ENCODE measurements at places on chromosomes 1 and 21. TPM values are rescaled to one million over a fixed set of nuclear protein-coding genes. Genes with fewer than 3 reads are reported as not detected.

- H3K27ac ChIP-seq = no peak overlapping the region
- no peaks in the 10 kb centered on the region for H3K36me3 ChIP-seq
These were observed 7.7 kb upstream of the MPZL1 start for GRCh38 chr1:167714098-167714438.

DNA sequence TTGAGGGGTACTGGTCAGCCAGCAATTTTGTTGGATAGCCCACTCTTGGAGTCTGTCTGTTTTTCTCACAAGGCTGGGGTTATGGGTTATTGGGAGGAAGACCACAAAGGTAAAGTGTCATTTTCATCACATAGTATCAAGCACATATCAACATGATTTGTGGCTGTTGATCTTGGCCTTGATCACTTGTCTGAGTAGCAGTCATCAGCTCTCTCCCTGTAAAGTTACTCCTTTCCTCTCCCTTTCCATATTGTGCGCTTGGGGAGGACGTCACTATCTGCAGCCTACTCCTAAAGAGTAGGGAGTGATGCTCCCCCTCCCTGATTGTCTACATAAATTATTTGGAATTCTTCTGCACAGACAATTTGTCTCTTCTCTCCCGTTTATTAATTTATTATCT lies 1.8 kb upstream of the ZNF362 start:
- DNase-seq = no peak
- no peak overlapping the region for H3K27ac ChIP-seq
- peaks cover 8% of the 10 kb centered on the region for H3K4me1 ChIP-seq

GRCh38 chr1:58576727-58577653 lies at the start of gene TACSTD2:
Gene TACSTD2, minus strand, starts transcription at chr1:58577252. Its CDS starts 96 bp downstream, at chr1:58577156.
- peaks cover 20% of the 10 kb centered on the region for H3K27me3 ChIP-seq
- peak within 1 kb of the TSS; percentile 11 for H3K4me3 ChIP-seq
- H3K36me3 ChIP-seq = peaks cover 6% of the 10 kb centered on the region
- no peak within 1 kb of the TSS for H3K27ac ChIP-seq
- no peaks in the 10 kb centered on the region for H3K4me1 ChIP-seq

GRCh38 chr1:202648605-202649226 lies 61.5 kb downstream of the SYT2 start:
- no peak overlapping the region for H3K27ac ChIP-seq
- peaks cover 10% of the 10 kb centered on the region for H3K4me1 ChIP-seq
- no peaks in the 10 kb centered on the region for H3K36me3 ChIP-seq
- H3K4me3 ChIP-seq = no peak overlapping the region

DNA sequence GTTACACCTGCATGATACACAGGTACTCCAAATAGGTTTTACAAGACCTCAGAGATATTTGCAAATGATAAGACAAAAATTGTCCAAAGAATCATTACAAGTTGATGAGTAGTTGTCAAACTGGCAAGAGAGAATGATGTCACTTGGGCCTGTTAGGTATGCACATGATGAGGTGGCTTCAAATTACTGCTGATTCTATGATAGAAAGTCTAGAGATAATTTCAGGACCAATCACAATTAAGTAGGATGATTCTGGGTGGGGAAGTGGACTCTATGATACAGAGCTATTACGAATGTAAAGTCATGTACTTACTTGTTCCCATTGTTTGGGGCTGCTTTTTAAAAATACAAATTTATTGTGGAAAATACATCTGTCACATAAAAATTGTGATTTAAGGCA lies 5.2 kb upstream of the SPRR1B start:
- H3K4me3 ChIP-seq = no peak overlapping the region

GRCh38 chr1:98002288-98002687 lies 81.5 kb upstream of the DPYD start:
- no peaks in the 10 kb centered on the region for H3K36me3 ChIP-seq
- DNase-seq = no peak
- peak overlapping the region; percentile 23 for H3K4me3 ChIP-seq
- no peaks in the 10 kb centered on the region for H3K27me3 ChIP-seq
- H3K4me1 ChIP-seq = peaks cover 2% of the 10 kb centered on the region

GRCh38 chr1:116170721-116171589 lies 59.8 kb downstream of the MAB21L3 start:
- H3K4me3 ChIP-seq = no peak overlapping the region
- no peaks in the 10 kb centered on the region for H3K36me3 ChIP-seq
- H3K27ac ChIP-seq = no peak overlapping the region

- H3K27ac ChIP-seq = no peak overlapping the region
- H3K27me3 ChIP-seq = no peaks in the 10 kb centered on the region
- no peaks in the 10 kb centered on the region for H3K36me3 ChIP-seq
- no peaks in the 10 kb centered on the region for H3K4me1 ChIP-seq
- DNase-seq = no peak
- no peak overlapping the region for H3K4me3 ChIP-seq
These were observed 189.9 kb downstream of the ZC3H11B start for GRCh38 chr1:219422811-219423598.

DNA sequence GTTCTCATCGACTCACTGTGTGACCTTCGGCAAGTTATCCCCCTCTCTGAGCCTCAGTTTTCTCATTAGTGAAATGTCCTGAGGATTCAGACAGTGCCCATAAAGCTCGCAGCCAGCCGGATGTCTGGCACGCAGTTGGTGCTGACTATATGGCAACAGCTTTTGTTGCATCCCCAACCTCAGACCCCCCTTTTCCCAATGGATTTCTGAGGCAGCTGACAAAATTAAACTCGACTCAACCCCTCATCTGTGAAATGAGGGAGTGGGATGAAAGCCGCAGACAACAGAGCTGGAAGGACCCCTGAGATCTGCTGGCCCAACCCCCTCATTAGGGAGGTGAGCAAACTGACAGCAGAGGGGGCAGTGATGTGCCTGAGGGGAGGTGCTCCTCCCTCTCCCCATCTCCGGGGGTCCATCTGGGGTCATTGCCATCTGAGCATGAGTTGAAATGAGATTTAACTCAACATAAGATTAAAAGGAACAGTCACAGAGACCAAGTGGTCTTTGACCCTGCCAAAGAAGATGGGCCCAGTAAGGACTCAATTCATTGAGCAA lies 40.4 kb downstream of the NKAIN1 start:
- no peaks in the 10 kb centered on the region for H3K36me3 ChIP-seq
- no peak for DNase-seq
- no peaks in the 10 kb centered on the region for H3K4me1 ChIP-seq
- H3K27me3 ChIP-seq = no peaks in the 10 kb centered on the region

DNA sequence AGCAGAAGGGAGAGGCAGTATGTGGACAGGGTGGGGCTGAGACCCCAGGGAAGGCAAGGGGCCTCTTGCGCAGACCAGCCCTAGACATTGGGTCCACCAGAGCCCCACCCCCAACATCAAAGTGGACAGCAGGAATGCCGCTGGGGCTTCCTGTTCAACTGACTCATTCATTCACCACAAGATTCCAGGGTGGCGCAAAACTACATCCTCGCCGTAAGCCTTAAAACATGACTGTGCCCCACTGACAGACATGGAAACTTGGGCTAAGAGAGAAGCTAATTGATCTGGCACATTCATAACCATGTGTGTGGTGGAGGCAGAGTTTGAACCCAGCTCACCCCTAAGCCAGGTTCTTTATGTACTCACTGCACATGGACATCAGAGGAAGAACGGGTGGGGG lies 14.0 kb downstream of the COL16A1 start:
- no peaks in the 10 kb centered on the region for H3K36me3 ChIP-seq
- peaks cover 4% of the 10 kb centered on the region for H3K4me1 ChIP-seq
- no peak overlapping the region for H3K4me3 ChIP-seq

- H3K4me3 ChIP-seq = no peak overlapping the region
- no peak overlapping the region for H3K27ac ChIP-seq
- H3K4me1 ChIP-seq = no peaks in the 10 kb centered on the region
- DNase-seq = no peak
These were observed 172.8 kb downstream of the ZNF281 start for GRCh38 chr1:200237066-200237465.

DNA sequence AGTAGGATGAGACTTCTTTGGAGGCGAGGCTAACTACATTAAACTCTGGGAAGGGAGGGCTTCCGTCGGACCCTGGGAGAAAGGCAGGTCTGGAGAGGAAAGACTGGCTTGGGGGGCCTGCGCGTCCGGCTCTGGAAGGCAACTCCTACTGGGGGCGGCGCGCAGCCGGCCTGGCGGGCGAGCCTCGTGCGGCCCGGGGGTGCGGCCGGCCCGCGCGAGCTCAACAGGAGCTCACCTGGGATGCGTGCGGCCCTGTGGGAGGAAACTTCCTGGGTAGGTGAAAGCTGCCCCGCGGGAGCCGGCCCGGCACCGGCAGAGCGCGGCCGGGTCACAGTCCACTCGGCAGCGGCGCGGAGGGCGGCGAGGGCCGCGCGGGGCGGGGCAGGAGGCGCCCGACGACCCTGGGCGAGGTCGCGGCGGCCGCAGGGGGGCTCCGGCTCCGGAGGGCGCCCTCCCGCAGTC lies 449 bp downstream of the EPS15 start:
- peak; percentile 72 for DNase-seq
- H3K4me1 ChIP-seq = no peaks in the 10 kb centered on the region
- peak overlapping the region; percentile 53 for H3K27ac ChIP-seq
- H3K4me3 ChIP-seq = peak overlapping the region; percentile 97
- no peaks in the 10 kb centered on the region for H3K36me3 ChIP-seq

DNA sequence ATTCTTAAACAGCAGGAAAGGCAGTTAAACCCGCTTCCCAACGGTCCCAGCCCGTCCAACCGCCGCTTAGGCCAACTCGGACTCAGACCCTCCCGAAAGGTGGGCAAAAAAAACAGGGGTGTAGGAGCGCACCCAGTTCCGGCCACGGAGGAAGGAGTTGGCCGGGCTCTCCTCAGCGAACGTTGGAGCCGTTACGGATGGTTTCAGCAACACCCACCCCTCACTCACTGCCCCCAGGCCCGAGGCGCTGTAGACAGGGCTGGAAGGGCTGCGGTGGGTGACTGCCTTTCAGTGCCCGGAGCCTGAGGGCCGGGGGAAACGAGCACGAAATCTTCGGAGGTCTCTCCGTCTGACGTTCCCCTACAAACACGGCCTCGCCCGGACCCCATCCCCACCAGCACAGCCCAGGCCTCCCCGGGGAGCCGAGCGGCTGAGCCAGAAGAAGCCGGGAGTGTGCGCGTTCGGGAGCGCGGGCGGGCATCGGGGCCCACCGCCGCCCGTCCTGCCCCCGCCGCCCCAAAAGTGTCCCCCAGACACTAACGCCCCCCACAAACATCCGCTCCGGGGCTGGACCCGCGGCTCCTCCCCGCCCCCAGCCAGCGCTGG lies 1.3 kb downstream of the KDM5B start:
- DNase-seq = no peak
- no peaks in the 10 kb centered on the region for H3K36me3 ChIP-seq
- H3K27ac ChIP-seq = peak overlapping the region; percentile 76
- H3K4me3 ChIP-seq = peak overlapping the region; percentile 86
- H3K4me1 ChIP-seq = peaks cover 7% of the 10 kb centered on the region

The CHAF1B gene
- polyA plus RNA-seq = 11.0 TPM

The IFI44 gene
- not detected for polyA plus RNA-seq

The KCNA3 gene
- polyA plus RNA-seq = 1.1 TPM

The RPTN gene
- polyA plus RNA-seq = not detected

The CR1L gene
- polyA plus RNA-seq = 0.39 TPM

The NGF gene
- 1.6 TPM for polyA plus RNA-seq

The STXBP3 gene
- polyA plus RNA-seq = 3.5 TPM
